ENCODE measurements at places on chromosomes 4 and X.

- DNase-seq = no peak
These were observed 1.2 kb upstream of the SLC7A11 start for GRCh38 chr4:138243369-138243768.

- DNase-seq = no peak
These were observed 103.6 kb upstream of the TEX13D start for GRCh38 chrX:124228849-124229248.

GRCh38 chr4:123706973-123707372 is 310.4 kb downstream of the SPRY1 start:
- no peak for DNase-seq

GRCh38 chr4:122481766-122482405 is 25.4 kb upstream of the IL2 start:
- no peak for DNase-seq

DNA sequence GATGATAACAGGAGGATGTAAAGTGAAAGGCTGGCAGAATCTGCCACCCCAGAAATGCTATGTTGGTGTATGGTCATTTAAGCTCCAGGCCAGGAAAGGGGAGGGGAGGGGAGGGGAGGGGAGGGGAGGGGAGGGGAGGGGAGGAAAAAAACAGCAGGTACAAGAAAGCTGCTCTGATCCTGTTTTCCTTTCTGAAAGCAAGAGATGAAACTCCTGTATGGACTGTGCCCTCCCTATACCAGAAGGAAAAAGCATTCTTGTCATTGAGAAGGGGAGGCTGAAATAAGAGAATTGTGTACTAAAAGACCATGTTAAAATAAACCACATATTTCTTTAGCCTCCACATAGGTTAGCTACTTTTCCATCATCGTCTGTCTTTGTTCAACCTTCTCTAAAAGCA is 179.5 kb downstream of the NLGN4X start:
- DNase-seq = no peak

GRCh38 chr4:94413085-94413840 is 38.5 kb upstream of the PDLIM5 start:
- DNase-seq = no peak
